ENCODE measurements at places on chromosomes 5 and 9.
A peak's percentile ranks its signal among the peaks of the same experiment; 100 is the strongest.

- no peak for DNase-seq
Measured at GRCh38 chr9:13266167-13266566, 13.3 kb downstream of the MPDZ start.

GRCh38 chr5:147344861-147345260, 110.0 kb downstream of the STK32A start:
- no peak for DNase-seq

DNA sequence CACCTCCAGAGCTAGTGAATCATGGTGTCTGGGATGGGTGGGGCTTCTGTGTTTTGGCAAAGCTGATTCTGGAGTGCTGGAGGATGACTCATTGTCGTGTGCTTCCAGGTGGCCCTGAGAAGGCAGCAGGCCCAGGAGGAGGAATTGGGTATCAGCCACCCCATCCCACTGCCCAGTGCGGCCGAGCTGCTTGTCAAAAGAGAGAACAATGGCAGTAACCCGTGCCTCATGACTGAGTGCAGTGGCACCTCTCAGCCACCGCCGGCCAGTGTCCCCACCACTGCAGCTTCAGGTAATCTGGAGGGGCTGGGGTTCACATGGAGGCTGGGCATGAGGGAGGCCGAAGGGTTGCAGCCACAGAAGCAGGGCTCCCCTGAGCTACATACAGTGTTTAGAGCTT, 5.4 kb downstream of the DMRT1 start:
- no peak for DNase-seq

DNA sequence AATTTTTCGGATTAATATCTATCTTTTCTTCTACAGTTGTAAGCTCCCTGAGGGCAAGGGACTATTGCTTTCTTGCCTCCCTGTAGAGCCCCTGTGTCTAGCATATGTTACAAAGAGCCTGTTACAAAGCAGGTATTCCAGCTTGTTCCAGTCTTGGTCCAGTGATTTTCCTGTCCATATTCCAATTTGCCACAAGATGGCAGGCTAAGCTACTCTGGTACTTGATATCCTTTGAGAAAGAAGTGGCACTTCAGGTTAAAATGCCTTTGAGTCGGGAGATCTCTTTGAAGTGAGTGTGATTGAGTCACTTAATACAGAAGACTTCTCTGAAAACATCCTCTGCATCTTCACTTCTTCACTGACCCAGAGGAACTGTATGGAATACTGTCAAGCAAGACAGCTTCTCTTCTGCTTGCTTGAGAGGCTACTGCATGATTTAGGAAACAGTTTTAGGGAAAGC, 24.5 kb downstream of the CAVIN4 start:
- peak; percentile 67 for DNase-seq

DNA sequence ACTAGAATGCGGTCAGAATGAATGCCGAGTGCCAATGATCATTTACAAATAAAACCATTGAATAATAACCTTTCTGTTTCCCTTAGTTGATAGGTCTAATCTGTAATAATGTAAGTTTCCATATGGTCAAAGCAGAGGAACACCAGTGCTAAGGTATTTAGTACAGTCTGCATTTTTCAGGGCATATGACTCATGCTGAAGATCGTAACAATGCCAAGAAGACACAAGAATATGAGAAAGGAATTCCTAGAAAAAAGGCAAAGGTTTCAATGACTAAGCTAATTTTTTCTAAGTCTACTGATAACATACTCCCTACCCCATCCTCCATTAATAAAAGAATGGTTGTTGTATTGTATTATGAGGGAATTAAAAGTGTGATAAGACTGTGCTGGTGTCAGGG, 2.8 kb downstream of the OR1L8 start:
- DNase-seq: peak; percentile 5

GRCh38 chr5:117488976-117489500, 914.4 kb upstream of the SEMA6A start:
- no peak for DNase-seq

GRCh38 chr5:91797576-91797975, 414.5 kb upstream of the ARRDC3 start:
- no peak for DNase-seq

- DNase-seq: no peak
Measured at GRCh38 chr5:44365345-44365744, 23.9 kb downstream of the FGF10 start.

DNA sequence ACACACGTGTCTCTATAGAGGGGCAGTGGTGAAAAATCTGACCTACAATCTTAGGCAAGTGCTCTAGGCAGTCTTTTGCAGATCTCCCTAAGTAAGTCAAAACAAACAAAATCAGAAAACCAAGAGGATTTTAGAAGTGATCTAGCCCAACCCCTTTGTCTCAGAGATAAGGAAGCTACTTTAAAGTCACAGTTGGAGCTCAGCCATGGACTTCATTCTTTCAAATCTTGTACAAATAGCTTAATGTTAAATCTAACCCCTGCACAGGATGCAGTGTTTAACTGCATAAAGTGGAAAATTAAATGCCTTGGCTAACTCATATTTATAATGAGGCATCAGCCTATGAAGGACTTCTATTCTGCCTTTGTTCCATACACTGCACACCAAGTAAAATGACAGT, 135.1 kb upstream of the RFX3 start:
- no peak for DNase-seq

DNA sequence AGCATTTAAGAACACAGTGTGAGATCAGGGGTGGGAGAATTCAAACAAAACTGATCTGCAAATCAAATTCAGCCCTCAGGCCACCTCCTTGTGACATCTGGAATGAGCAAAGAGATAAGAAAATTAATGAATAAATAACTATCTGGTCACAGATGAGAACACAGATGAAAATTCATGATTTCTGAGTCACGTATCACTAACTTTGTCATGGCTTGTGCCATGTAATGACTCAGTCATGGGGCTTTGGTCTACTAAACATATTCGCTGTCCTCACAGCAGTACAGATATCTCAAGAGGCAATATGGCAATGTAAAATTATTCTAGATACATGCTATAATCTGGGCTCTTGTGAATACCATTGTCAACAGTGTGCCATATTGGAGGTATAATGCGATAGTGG, 274.4 kb downstream of the MAN2A1 start:
- no peak for DNase-seq

DNA sequence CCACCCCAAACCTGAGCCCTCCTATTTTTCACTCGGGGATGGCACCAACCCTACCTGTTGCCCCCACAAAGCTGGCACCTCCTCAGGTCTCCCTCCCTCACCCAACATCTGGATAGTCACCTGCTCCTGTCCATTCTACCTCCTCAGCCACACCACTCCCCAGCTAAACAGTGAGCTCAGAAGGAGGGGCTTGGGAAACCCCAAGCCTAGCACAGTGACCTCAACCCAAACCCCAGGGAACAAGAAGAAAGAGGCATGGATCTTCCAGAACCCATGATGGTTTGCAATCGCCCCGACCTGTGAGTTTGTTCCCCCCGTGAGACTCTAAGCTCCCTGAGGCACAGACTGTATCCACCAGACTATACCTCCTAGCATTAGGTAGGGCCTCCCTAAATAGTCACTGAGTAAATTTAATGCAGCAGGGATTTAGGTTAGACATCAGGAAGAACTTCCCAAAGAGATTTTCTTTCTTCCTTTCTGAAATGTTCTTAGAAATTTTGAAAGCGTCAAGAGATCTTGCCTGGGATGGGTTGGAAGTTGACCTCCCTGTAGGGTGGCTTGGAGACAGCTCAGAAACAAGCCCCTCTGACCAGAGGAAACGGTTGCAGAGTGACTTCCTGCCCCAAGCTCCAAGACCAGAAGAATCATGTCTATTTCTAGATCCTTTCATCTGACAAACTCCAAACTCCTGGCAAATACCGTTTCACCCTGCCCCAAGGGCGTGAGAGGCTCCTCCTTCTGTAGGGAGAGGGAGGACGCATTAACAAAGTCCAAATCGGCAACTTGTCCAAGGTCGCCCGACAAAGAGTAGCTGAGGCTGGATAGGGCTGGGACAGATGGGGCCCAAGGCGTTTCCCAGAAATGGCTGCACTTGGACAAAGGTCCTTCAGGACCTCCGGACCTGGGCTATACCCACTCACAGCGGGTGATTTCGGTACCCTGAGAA, 4.1 kb downstream of the FIBCD1 start:
- no peak for DNase-seq

- DNase-seq: peak; percentile 73
Measured at GRCh38 chr5:343461-344401, 22.2 kb downstream of the AHRR start.

DNA sequence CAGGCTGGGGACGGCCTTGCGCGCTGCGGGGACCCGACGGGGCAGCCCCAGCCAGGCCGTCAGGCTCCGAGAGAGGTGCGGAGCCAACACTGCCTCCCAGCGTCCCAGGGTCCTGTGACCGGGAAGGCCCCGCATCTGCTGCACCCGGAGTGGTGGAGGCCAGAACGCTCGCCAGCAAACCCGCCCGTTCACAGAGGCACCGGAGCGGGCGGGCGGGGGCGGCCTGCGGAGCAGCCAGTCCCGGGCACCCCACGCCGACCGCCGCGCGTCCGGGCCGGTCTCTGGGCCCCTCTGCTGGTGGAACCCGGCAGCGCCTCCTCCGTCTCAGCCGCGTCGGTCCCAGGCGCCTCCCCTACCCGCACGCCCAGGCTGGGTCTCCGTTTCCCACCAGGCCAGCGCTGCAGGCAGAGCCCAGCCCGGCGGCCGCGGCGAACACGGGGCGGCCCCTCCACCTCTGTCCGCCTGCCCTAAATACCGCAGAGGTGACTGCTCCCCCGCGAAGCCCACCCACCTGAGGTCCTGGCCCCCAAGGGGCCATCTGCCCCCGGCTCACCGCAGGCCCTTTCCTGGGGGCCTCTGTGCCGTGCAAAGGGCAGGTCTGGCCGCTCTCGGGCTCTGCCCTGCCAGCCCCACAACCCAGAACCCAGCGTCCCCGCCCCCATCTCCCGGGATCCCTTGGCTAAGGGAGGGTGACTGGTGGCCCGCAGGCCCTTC, 15.9 kb downstream of the EXD3 start:
- DNase-seq: peak; percentile 48

GRCh38 chr9:76137931-76138330, 247.5 kb downstream of the PCSK5 start:
- DNase-seq: no peak

DNA sequence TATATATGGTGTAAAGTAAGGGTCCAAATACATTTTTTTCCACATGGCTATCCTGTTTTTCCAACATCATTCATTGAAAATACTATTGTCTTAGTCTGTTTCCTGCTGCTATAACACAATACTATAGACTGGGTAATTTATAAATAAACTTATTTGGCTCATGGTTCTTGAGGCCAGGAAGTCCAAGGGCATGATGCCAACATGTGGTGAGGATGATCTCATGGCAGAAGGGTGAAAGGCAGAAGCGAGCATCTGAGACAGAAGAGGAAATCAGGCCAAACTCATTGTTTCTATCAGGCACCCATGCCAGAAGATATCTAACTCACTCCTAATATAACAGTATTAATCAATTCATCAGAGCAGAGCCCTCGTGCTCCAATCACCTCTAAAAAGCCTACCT, 42.6 kb downstream of the ANKRD55 start:
- no peak for DNase-seq

GRCh38 chr9:127204771-127205470, 59.7 kb upstream of the GARNL3 start:
- no peak for DNase-seq

- no peak for DNase-seq
Measured at GRCh38 chr9:120235081-120235480, 344.9 kb downstream of the CDK5RAP2 start.

- DNase-seq: no peak
Measured at GRCh38 chr9:33186457-33187168, 19.5 kb upstream of the B4GALT1 start.

- DNase-seq: no peak
Measured at GRCh38 chr5:145934276-145934675, 2.1 kb upstream of the SH3RF2 start.

- peak; percentile 33 for DNase-seq
Measured at GRCh38 chr9:17462869-17463464, 115.9 kb upstream of the SH3GL2 start.

GRCh38 chr5:37212096-37212495, 37.1 kb downstream of the CPLANE1 start:
- no peak for DNase-seq

DNA sequence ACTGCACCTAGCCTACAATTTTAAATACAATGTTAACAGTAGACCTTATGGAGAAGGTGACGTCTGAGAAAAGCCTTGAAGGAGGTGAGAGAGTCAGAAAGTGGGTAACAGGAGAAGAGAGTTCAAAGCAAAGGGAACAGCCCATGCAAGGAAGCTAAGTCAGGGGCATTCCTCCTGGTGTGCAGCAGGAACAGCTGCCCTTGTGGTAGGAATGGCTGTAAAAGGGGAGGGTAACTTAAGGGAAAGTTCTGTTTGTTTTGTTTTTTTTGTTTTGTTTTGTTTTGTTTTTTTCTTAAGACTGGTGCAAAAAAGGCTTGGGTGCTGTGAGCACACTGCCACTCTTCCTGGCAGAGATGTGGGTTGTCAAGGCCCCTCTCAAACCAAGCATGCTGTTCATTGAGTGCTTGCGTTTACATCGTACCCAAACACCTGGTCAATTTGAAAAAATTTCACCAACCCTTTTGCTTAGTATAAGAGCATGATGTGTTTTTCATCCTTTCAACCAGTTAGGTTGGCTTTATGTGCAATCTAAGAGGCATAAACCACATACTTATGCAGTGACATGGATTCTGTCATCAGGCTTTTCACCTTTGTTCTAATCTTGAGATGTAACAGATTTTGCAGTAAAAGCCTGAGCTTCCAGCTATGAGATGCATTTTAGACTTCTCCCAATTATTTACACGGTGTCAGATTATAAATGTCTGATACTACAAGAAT, 279.7 kb downstream of the GLIS3 start:
- no peak for DNase-seq

GRCh38 chr5:167721926-167722440, 569.5 kb upstream of the WWC1 start:
- no peak for DNase-seq

DNA sequence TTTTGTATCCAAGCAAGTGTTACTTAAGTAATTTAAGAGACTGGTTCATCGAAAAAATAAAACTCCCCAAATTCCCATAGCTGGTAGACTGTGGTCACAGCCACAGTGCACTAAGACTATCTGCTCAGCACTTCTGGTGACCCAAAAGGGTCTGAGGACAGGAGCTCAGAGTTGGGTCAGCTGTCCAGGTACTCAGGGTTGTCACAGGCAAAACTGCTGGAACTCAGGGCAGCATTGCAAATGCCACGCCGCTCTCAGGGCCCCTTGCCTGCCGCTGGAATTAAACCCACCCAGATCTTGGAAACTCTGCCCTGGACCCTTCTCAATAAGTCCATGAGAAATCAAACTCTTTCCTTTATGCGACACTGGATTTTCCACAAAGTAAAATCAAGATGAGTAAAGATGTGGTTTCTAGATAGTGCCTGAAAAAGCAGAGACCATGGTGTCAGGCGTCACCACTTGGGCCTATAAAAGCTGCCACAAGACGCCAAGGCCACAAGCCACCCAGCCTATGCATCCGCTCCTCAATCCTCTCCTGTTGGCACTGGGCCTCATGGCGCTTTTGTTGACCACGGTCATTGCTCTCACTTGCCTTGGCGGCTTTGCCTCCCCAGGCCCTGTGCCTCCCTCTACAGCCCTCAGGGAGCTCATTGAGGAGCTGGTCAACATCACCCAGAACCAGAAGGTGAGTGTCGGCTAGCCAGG, at the start of gene IL13:
IL13 (plus strand) TSS at position 498 of the 705 bp plus-strand sequence; CDS start at position 512, 14 bp downstream.
- no peak for DNase-seq
